ENCODE measurements at places on chromosomes 1 and 21. TPM values are rescaled to one million over a fixed set of nuclear protein-coding genes. Genes with fewer than 3 reads are reported as not detected.
A peak's percentile ranks its signal among the peaks of the same experiment; 100 is the strongest.

The DNASE2B gene
- total RNA-seq = not detected

The TMEM51 gene
- total RNA-seq = 9.9 TPM

The HRNR gene
- not detected for total RNA-seq

The SMG5 gene
- total RNA-seq = 8.8 TPM

GRCh38 chr1:8116894-8117264 lies 90.8 kb upstream of the ERRFI1 start:
- H3K36me3 ChIP-seq = no peaks in the 10 kb centered on the region
- peak overlapping the region; percentile 95 for H3K27ac ChIP-seq
- H3K4me1 ChIP-seq = peaks cover 38% of the 10 kb centered on the region
- no peaks in the 10 kb centered on the region for H3K27me3 ChIP-seq

GRCh38 chr1:228174482-228175315 lies 9.1 kb downstream of the IBA57 start:
- H3K27me3 ChIP-seq = no peaks in the 10 kb centered on the region
- no peaks in the 10 kb centered on the region for H3K36me3 ChIP-seq
- no peaks in the 10 kb centered on the region for H3K4me1 ChIP-seq
- peak; percentile 19 for DNase-seq

DNA sequence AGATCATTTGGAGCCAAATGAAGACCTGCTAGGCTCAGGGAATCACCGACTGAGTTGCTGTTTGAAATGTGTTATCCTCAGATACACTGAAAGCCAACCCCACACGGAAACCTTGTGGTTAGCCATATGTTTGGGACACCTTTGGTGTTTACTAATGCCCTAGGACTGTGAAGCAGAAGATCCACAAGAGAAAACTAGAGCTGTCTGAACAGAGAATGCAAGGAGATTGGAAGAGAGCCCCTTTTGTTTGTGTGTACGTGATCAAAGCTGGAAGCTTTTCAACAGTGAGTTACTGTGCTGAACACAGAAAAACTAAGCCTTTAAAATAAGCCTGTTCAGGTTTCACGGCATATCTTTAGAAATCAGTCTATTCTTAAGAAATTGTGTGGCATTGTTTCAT lies 908.2 kb upstream of the ADGRL2 start:
- no peak overlapping the region for H3K27ac ChIP-seq
- no peaks in the 10 kb centered on the region for H3K36me3 ChIP-seq
- no peak for DNase-seq
- no peak overlapping the region for H3K4me3 ChIP-seq
- no peaks in the 10 kb centered on the region for H3K27me3 ChIP-seq
- H3K4me1 ChIP-seq = no peaks in the 10 kb centered on the region

- H3K4me3 ChIP-seq = no peak overlapping the region
- H3K4me1 ChIP-seq = peaks cover 5% of the 10 kb centered on the region
These were observed 94.9 kb downstream of the DYRK1A start for GRCh38 chr21:37461479-37461878.

DNA sequence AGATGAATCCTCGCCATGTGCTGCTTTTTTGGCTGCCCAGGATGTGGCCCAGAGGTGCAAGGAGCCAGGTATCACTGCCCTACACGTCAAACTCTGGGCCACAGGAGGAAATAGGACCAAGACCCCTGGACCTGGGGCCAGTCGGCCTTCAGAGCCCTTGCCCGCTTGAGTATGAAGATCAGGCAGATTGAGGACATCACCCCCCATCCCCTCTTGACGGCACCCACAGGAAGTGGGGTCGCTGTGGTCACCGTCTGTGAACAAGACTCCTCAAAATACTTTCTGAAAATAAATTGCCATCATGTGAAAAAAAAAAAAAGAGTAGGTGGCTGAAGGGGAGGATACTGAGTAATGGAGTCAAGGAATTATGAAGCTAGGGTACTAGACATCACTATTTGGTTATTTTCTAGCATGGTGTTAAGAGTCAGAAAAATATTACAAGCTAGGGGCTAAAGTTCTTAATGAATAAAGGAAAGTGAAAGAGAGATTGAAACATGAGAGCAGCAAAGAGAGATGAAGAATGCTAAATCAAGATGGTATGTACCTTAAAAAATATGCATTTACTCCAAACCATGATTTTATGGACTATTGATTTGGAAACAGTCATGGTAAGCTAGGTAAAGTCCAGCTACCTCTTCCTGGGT lies 84.9 kb downstream of the CLEC20A start:
- no peaks in the 10 kb centered on the region for H3K4me1 ChIP-seq
- no peaks in the 10 kb centered on the region for H3K36me3 ChIP-seq
- H3K4me3 ChIP-seq = no peak overlapping the region
- no peak for DNase-seq
- no peak overlapping the region for H3K27ac ChIP-seq

DNA sequence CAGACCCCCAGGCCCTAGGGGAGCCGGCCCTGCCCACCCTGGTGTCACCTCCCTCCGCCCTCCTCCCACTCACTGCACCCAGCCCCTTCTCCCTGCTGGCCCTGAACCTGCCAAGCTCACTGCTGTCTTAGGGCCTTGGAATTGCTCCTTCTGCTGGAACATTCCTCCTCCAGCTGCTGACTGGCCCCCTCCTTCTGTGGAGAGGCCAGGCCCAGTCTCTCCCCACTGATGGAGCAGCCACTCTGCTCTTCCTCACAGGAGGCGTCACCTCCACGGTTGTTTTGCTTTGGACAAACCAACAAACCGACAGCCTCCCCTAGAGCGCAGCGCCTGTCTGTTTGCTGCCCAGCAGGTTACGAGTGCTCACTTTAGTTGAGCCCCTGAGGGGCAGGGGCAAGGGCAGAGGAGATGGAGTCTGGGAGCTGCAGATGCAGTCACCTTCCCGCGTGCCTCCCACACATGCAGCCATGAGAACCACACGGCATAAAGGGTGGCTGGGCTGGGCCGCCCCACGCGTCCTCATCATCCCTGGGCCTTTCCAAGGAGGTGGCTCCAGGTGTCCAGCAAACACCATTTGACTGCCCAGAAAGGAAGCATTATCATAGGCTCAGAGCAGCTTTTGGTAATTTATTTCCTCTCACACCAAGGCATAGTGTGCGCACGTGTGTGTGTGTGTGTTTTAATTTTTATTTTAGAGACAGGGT lies 9.4 kb downstream of the OXCT2 start:
- no peaks in the 10 kb centered on the region for H3K36me3 ChIP-seq
- DNase-seq = no peak
- no peak overlapping the region for H3K27ac ChIP-seq
- H3K4me3 ChIP-seq = no peak overlapping the region

DNA sequence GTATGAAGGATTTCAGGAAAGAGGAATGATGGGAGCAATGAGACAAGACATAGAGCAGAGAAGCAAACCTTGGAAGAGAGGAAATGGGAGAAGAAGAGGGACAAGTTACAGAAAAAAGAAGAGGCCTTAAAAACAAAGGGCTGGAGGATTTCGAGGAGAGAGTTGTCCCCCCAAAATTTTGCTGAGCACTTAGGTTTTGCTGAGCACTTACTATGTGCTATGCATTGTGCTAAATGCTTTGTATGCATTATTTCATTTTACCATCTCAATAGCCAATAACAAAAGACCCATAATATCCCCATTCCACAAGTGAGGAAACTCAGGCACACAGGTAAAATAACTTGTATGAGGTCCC lies 2.5 kb upstream of the TRIM63 start:
- H3K27ac ChIP-seq = no peak overlapping the region
- no peak for DNase-seq
- H3K4me3 ChIP-seq = no peak overlapping the region
- no peaks in the 10 kb centered on the region for H3K4me1 ChIP-seq
- H3K27me3 ChIP-seq = no peaks in the 10 kb centered on the region

- H3K27ac ChIP-seq = no peak overlapping the region
- H3K36me3 ChIP-seq = no peaks in the 10 kb centered on the region
- no peak for DNase-seq
- H3K4me3 ChIP-seq = no peak overlapping the region
- no peaks in the 10 kb centered on the region for H3K27me3 ChIP-seq
- H3K4me1 ChIP-seq = no peaks in the 10 kb centered on the region
These were observed 12.5 kb upstream of the KCNA2 start for GRCh38 chr1:110618668-110619067.

- no peak for DNase-seq
- H3K36me3 ChIP-seq = no peaks in the 10 kb centered on the region
- no peaks in the 10 kb centered on the region for H3K27me3 ChIP-seq
- no peaks in the 10 kb centered on the region for H3K4me1 ChIP-seq
- no peak overlapping the region for H3K4me3 ChIP-seq
These were observed 130.8 kb downstream of the PRDM2 start for GRCh38 chr1:13830616-13831280.

GRCh38 chr1:183293241-183293640 lies 107.2 kb downstream of the LAMC2 start:
- H3K4me3 ChIP-seq = no peak overlapping the region
- no peaks in the 10 kb centered on the region for H3K27me3 ChIP-seq
- H3K27ac ChIP-seq = no peak overlapping the region
- no peaks in the 10 kb centered on the region for H3K36me3 ChIP-seq
